CD8-positive, alpha-beta memory T cell (primary cell): ENCODE measurements at places on chromosomes 7 and 10.

GRCh38 chr7:73986158-73986631 lies 41.8 kb upstream of the ELN start:
- H3K4me3 ChIP-seq: no peak overlapping the region
- DNase-seq: no peak
- H3K36me3 ChIP-seq: no peaks in the 10 kb centered on the region
- H3K4me1 ChIP-seq: no peaks in the 10 kb centered on the region
- no peak overlapping the region for H3K27ac ChIP-seq
- H3K27me3 ChIP-seq: no peaks in the 10 kb centered on the region

DNA sequence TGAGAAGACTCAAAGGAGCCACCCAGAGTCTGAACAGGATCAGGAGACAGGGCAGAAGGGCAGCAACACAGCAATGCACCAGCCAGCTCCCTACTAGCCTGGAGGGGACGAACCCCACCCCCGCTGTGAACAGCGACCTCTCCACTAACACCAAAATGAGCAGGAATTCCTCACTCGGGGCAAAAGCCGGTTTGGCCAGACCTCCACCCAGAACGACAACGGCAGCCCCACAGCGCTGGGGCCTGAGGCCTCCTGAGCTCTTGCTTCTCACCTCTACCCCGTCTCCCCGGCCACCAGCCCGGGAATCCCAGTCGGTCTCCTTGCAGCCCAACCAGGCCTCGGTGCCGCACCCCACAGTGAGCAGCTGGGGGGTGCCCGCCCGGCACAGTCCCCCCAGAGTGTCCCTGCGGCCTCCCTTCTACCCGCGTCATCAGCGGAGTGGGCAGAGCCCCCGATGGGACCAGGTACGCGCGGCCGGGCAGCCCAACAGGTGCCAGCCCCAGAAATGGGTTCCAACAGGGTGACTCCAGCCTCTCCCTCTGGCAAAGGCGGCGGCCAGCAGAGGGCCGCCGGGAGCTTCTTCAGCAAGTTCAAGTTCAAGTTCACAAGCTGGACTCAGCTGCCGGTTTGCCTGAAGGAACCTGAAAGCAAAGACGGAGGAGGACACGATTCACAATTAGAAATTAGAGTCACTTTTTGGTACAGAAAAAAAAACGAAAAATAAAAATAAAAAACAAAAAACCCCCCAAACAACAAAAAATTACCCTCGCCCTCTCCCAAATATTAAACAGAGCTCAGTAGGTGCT lies 129.0 kb downstream of the MARCHF5 start:
- no peak for DNase-seq
- no peaks in the 10 kb centered on the region for H3K36me3 ChIP-seq
- no peak overlapping the region for H3K4me3 ChIP-seq
- no peaks in the 10 kb centered on the region for H3K27me3 ChIP-seq

- DNase-seq: peak; percentile 61
- no peak overlapping the region for H3K4me3 ChIP-seq
- H3K27ac ChIP-seq: no peak overlapping the region
- no peaks in the 10 kb centered on the region for H3K36me3 ChIP-seq
- no peaks in the 10 kb centered on the region for H3K4me1 ChIP-seq
Observed at GRCh38 chr10:27285093-27285492, 44.5 kb upstream of the ACBD5 start.

- H3K4me3 ChIP-seq: no peak overlapping the region
- no peaks in the 10 kb centered on the region for H3K36me3 ChIP-seq
- no peaks in the 10 kb centered on the region for H3K27me3 ChIP-seq
- no peak for DNase-seq
Observed at GRCh38 chr10:93402192-93402591, 79.9 kb downstream of the MYOF start.

GRCh38 chr10:60114765-60115586 lies 208.6 kb upstream of the CCDC6 start:
- no peaks in the 10 kb centered on the region for H3K36me3 ChIP-seq
- H3K27ac ChIP-seq: no peak overlapping the region
- H3K4me3 ChIP-seq: no peak overlapping the region
- DNase-seq: no peak
- H3K4me1 ChIP-seq: no peaks in the 10 kb centered on the region
- no peaks in the 10 kb centered on the region for H3K27me3 ChIP-seq

DNA sequence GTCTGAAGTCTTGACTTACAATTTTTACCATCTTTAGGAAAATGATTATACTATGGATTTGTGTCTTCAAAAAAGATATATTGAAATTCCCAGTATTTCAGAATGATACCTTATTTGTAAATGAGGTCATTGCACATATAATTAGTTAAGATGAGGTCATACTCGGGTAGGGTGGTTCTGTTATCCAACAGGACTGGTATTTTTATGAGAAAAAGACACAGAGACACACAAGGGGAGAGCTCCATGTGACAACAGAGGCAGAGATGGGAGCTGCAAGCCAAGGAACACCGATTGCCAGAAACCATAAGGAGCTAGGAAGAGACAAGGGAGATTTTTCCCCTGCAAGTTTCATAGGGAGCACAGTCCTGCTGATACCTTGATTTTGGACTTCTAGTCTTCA lies 356.9 kb downstream of the ARL4A start:
- no peaks in the 10 kb centered on the region for H3K36me3 ChIP-seq
- H3K27me3 ChIP-seq: no peaks in the 10 kb centered on the region
- no peak for DNase-seq
- no peaks in the 10 kb centered on the region for H3K4me1 ChIP-seq

DNA sequence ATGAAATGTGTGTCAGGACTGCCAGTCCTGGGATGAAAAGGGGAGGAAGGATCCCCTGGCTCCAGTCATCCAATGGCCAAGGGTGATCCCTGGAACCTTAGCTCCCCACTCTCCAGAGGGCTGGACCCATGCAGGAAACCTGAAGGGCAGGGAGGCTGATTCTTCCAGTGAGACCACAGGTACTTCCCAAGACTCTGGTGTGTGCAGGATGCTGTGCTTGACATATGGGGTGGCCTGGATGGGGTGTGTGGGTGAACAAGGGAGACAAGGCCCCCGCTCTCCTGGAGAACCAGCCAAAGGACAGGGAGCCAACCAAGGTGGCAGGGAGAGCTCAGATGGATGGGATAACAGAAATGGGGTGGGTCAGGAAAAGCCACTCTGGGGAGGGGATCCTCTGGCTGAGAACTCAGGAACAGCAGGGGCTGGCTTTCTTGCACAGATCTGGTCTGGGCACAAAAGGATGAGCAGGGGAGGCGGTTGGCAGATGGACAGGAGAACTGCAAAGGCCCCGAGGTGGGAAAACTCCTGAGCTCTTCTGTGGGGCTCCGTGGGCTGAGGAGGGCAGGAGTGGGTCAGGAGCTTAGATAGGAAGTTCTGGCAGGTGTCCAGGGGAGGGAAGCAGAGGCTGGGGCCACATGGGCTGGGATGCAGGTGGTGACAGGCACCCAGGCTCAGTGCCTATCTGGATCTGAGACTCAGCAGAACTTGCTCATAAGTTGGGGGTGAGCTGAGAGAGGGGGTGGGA lies 100.6 kb downstream of the ARHGAP22 start:
- H3K4me3 ChIP-seq: no peak overlapping the region
- H3K36me3 ChIP-seq: no peaks in the 10 kb centered on the region
- no peak overlapping the region for H3K27ac ChIP-seq

DNA sequence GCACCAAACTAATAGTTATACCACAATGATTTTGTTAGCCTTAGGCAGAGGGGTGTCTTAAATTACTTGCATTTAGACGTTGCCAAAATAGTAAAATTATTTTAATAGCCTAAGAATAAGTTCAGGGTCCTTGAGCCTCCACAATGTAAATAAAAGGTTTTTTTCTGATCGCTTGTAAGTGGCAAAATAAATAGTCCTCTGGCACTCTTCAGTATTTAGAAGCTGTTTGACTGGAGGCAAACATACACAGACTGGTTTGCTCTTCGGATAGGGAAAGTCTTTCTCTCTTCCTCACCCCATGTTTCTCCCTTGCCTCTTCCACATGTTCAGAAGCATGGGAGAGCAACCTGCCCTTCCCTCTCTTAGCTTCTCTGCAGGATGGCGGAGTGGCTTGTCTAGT lies 49.5 kb upstream of the FAM180A start:
- H3K27me3 ChIP-seq: peaks cover 15% of the 10 kb centered on the region
- H3K36me3 ChIP-seq: no peaks in the 10 kb centered on the region
- H3K4me1 ChIP-seq: peaks cover 5% of the 10 kb centered on the region
- no peak overlapping the region for H3K4me3 ChIP-seq

DNA sequence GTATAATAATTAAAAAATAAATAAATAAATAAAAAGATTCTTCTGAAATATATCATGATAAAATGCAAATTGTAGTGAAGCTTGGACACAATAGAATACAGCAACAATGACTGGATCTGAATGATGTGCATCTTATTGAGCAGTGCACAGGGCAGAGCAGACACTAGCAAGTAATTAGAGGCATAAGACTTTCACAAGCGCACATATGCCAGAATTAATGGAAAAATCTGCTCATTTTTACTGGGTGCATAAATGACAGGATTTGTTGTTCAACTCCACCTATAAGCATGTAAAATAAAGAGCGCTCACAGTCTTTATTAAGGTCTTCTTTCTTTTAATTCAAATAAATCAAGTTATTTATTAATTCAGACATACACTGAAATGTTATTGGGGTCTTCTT lies 125.0 kb downstream of the DPY19L1 start:
- DNase-seq: no peak
- H3K4me3 ChIP-seq: no peak overlapping the region
- no peak overlapping the region for H3K27ac ChIP-seq
- no peaks in the 10 kb centered on the region for H3K27me3 ChIP-seq
- no peaks in the 10 kb centered on the region for H3K4me1 ChIP-seq

DNA sequence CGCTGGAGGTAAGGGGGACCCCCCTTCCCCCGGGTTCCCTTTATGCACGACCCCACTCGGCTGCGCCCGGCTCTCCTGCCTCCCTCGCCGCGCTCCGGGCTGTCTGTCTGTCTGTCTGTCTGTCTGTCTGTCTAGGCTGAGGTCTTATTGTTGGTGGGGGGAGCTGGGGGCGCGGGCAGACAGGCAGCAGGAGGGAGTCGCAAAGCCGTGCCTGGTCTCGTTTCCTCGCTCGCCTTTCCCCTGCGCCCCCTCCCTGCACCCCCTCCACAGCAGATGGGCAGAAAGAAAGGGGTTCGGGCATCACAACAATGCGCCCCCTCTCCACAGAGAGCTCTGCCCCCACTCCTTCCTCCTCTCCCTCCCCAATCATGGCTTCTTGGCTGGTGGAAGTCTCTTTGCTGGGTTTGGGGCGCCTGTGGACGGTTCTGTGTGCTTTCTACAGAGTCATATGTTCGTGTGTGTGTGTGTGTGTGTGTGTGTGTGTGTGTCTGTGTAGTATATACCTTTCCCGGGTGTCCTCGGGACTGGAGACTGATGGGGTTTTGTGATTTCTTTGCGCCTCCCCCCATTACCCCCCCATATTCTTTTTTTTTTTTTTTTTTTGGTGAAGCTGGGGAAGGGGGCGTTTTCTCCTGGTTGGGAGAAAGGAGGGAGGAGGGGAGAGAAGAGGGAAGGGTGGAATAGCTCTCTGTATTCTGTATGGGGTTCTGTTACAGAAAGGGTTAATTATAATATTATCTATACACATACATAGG lies 1.9 kb downstream of the AUTS2 start:
- no peak for DNase-seq
- peaks cover 21% of the 10 kb centered on the region for H3K27me3 ChIP-seq
- no peaks in the 10 kb centered on the region for H3K36me3 ChIP-seq
- no peak overlapping the region for H3K27ac ChIP-seq

DNA sequence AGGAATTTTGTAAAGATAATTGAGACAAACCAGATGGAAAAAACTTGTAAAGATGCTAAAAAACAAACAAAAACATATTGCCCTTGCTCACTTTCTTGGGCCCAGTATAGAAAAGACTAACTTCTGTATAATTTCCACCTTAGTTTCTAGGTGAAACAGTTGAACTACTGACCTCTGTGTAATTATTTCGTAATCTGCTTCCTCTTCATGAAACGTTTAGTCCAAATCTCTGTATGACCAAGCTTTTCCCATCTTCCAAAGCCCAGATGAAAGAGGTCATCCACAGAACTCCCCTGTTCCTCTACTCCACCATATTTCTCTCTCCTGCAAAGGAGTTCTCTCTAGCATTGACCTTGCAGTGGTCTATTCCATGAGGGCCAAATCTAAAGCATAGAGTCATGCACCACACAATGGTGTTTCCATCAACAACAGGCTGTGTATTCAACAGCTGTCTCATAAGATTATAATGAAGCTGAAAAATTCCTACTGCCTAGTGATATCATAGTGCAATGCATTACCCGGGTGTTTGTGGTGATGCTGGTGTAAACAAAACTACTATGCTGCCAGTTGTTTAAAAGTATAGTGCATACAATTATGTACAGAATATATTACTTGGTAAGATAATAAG lies 647.6 kb downstream of the TNS3 start:
- no peak overlapping the region for H3K4me3 ChIP-seq
- no peaks in the 10 kb centered on the region for H3K4me1 ChIP-seq
- H3K36me3 ChIP-seq: no peaks in the 10 kb centered on the region
- no peak overlapping the region for H3K27ac ChIP-seq

DNA sequence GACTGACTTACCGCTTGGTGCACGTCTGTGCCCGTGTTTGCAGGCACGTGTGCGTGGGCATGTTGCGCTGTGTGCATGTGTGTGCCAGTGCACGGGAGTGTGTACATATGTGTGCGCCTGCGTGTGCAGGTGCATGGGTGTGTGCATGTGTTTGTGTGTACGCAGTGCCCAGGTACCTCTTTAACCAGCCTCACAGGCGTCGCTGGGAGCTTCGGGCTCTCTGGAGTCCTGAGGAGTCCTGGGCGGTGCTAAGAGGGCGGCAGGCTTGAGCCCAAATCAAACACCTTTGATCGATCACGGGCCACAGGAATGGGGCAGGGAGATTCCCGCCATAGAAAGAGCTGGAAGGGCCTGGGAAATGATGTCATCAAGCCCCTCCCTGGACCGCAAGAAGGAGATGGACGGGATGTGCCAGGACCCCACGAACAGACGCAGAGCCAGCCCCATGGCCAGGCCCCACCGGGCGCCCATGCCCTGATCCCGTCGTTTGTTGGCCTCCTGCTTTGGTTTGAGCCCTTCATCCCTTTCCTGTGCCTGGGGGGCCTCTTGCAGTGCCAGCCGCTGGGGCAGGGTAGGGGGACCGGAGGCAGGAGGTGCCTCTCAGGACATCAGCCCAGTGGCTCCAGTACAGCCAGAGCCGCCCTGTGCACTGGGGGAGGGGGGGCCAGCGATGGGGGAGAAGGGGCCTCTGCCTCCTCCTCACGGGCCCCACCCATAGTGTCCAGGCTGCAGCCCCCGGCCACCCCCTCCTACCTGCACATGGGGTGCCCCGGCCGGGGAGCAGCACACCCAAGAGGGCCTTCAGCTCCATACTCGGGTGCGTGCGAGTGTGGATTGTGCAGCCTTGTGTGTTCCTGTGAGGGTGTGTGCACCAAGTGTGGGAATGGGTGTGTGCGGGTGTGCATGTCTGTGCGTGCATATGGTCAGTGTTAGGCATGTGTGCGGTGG lies 5.8 kb downstream of the KNDC1 start:
- peaks cover 5% of the 10 kb centered on the region for H3K27me3 ChIP-seq
- no peak for DNase-seq
- H3K36me3 ChIP-seq: no peaks in the 10 kb centered on the region
- H3K4me1 ChIP-seq: no peaks in the 10 kb centered on the region
- no peak overlapping the region for H3K4me3 ChIP-seq

GRCh38 chr10:16814012-16814411 lies 3.2 kb downstream of the RSU1 start:
- H3K27ac ChIP-seq: no peak overlapping the region
- no peak for DNase-seq
- peaks cover 29% of the 10 kb centered on the region for H3K4me1 ChIP-seq
- no peaks in the 10 kb centered on the region for H3K36me3 ChIP-seq
- no peaks in the 10 kb centered on the region for H3K27me3 ChIP-seq

- no peaks in the 10 kb centered on the region for H3K27me3 ChIP-seq
- H3K4me1 ChIP-seq: no peaks in the 10 kb centered on the region
- H3K27ac ChIP-seq: no peak overlapping the region
- H3K4me3 ChIP-seq: no peak overlapping the region
Observed at GRCh38 chr10:86139066-86139657, 227.4 kb downstream of the GRID1 start.
